Fibroblast of villous mesenchyme (primary cell): ENCODE measurements at places on chromosomes 5 and 9. TPM values are rescaled to one million over a fixed set of nuclear protein-coding genes. Genes with fewer than 3 reads are reported as not detected.

DNA sequence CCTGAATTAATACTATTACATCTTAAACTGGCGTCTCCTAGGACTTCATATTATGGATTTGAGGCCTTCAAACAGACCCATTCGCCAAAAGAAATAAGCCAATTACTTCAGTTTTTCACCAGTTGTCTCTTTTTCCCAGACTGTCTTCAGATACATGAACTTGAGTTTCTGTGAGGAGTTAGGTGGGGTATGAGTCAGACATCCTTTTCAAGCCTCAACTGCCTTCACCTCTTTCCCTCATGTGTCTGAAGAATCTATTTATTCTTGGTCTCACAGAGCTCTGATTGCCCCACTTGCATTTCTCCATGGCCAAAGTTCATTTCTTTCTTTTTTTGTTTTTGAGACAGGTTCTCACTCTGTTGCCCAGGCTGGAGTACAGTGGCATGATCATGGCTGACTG is 12.5 kb downstream of the WNT8A start:
- no peak for DNase-seq

The BARHL1 gene
- not detected in 2 replicates for total RNA-seq

The DIPK1B gene
- total RNA-seq = under 0.01 and 0.43 TPM in 2 replicates

GRCh38 chr5:89302102-89302891 is 419.3 kb upstream of the MEF2C start:
- DNase-seq = no peak

GRCh38 chr9:80892703-80893102 is 796.6 kb downstream of the TLE1 start:
- no peak for DNase-seq

- DNase-seq = no peak
Measured at GRCh38 chr5:172769342-172769615, 1.7 kb downstream of the DUSP1 start.

DNA sequence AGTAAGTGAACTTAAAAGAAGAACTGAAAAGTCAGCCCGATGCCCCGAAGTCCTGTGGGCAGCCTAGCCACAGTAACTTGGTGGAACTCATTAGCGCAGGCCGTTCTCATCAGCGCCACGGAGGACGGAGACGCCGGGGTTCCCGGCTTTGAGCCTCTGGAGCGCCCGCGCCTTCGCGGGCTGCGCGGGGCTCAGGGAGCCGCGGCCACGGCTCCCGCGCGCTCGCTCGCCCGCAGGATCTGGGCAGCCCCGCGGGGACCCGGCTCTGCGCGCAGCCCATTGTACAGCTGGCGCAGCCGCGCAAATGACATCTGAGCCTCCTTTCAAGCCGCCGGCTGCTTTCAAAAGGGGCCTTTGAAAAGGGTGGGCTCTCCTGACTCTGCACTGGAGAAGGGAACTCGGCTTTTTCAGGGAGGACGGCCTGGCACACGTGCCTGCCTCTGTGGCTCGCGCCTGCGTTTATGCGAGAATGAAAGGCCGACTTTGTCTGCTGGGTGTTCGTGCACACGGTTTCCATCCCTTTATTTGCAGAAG is 40.7 kb downstream of the TLR4 start:
- DNase-seq = no peak

DNA sequence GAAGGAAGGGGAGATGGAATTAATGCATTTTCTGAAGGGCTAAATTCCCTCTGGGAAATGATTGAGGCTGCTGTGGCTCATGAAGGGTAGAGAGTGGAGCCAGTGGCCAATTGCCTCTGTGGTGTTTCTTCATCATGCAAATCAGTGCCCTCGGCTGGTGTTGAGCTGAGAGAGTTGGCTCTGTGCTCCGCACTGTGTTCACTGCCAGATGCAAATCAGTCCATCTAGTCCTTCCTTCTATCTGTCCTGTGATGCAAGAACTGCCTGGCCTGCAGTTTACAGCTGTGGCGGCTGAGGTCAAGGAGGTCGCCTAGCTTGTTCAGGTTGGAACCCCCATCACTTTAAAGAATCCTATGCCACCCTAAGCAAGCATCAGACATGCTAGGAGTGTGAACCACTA is 6.0 kb downstream of the TMEM171 start:
- DNase-seq = peak; percentile 57

DNA sequence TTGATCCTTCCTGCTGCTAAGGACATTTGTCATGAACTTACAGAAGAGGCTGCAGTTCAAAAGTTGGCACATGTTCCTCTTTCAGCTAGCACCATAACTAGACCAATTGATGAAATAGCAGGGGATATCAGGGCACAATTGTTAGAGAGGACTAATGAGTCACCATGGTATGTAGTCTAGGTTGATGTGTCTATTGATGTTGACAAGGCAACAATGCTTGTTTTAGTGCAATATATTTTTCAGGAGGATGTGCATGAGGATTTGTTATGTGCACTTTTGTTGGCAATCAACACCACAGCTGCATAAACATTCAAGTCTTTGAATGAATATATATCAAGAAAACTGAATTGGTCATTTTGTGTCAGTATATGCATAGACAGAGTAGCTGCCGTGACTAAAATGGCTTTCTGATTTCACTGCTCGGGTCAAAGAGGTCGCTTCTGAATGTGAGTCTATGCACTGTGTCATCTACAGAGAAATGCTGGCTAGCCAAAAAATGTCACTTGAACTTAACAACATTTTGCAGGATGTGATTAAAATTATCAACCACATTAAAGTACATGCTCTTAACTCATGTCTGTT is 68.0 kb downstream of the FGF10 start:
- DNase-seq = no peak

The GOLGA1 gene
- total RNA-seq = 9.9 and 11.3 TPM in 2 replicates

The OTP gene
- total RNA-seq = not detected in 2 replicates

DNA sequence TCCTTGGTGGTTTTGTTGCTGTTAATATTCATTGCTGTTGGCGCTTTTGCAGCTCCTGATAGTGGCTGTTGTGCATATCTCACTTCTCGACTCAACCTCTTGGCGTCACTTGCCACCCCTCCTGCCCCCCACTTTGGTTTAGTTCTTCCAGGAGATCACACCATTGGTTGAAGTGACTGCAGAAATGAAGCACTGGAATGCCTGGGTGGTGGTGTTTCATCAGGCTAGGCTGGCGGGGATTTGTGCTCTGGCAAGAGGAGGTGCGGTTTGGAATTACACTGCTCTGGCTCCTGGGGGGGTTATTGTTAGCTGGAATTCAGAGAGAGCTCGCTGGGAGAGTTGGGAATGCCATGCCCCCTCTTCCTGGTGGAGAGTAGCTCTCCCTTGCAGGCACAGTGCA is 11.5 kb downstream of the PRRC2B start:
- DNase-seq = peak; percentile 64

The TEX48 gene
- total RNA-seq = not detected in 2 replicates

- DNase-seq = no peak
Measured at GRCh38 chr9:86469476-86470250, 115.5 kb upstream of the TUT7 start.

DNA sequence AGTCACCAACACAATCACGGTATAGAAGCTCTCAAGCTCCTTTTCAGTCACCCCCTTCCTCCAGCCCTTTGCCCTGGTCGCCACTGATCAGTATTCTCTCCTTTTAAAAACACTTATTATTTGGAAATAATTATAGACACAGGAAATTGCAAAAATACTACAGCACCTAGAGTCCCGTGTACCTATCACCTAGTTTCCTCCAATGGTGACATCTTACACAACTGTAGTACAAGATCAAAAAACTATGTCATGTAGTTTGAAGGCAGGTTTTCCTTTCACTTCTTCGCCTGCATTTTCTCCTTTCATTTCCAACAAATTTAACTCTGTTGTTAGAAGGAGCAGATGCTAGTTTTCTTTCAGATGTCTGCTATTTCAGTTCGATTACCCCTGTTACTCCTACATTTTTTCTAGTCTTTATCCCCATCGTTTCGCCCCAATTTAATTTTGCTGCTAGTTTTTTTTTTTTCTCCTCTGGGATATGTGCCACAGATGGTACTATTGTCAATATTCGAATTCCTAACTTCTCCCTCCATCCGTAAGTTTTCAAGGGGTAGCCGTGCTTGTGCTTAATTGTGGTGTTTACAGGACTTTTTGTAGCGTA is 612 bp upstream of the ATG10 start:
- DNase-seq = peak; percentile 48

DNA sequence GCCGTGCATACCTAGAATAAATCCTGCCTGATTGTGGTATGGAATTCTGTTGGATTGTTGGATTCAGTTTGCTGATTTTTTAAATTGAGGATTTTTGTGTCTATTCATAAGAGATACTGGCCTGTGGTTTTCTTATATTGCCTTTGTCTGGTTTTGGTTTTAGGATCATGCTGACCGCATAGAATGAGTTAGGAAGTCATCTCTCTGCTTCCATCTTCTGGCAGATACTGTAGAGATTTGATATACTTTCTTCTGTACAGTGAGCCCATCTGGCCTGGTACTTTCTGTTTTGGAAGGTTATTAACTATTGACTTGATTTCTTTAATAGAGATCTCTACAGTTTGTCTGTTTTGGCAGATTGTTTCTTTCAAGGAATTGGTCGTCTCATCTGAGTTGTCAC is 14.7 kb downstream of the CEP72 start:
- DNase-seq = peak; percentile 13

DNA sequence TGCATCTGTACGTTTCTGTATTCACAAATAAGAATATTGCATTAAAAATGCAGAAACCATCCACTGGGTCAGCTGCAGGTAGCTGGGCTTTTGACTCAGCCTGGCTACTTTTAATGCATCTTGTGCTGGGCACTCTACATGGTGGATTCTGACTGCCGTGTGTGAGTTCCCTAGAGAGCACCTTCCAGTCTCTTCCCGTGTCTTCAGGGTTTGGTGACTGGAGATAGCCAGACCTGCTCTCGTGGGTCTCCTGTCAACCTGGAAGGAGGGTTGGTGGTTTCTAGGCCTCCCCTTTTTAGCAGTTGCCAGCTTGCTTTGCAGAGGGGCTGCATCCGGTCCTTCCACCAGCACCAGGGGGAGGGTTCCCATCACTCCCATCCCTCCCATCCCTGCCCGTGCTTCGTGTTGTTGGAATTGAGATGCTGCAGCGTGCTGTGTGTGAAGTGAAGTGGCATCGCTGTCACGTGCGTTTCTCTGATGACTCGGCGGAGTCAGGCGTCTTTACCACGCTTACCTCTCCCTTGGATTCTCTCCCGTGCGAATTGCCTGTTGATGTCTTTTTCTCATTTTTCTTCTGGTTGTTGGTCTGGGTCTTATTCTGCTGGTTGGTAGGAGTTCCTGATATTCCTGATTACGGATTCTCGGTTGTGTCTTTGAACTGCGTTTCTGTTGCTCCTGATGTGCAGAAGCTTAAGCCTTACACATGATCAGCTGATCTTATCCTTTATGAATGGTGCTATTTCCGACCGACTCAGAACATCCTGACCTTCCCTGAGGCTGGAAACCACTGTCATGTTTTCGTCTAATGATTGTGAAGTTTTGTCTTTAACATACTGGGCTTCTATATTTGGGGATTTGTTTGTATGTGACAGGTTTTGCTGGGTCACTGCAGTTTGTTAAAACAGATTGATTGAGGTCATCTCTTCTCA is 16.9 kb downstream of the FBXW5 start:
- DNase-seq = peak; percentile 58

The GOLPH3 gene
- total RNA-seq = 71.8 and 86.4 TPM in 2 replicates

The ACOT12 gene
- not detected in 2 replicates for total RNA-seq

DNA sequence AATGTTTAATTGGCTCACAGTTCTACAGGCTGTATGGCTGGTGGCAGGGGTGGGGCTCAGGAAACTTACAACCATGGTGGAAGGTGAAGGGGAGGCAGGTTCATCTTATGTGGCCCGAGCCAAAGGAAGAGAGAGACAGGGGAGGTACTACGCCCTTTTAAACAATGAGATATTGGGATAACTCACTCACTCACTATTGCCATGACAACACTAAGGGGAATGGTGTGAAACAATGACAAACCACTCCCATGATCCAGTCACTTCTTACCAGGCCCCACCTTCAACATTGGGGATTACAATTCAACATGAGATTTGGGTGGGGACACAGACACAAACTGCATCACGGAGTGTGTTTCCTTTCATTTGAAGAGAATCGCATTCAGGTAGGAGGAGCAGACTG is 220.9 kb downstream of the GADD45G start:
- no peak for DNase-seq
